8988T (cell line): ENCODE measurements at places on chromosomes 2 and 18.

GRCh38 chr2:110853516-110853915, 121.1 kb downstream of the ACOXL start:
- no peak for DNase-seq

DNA sequence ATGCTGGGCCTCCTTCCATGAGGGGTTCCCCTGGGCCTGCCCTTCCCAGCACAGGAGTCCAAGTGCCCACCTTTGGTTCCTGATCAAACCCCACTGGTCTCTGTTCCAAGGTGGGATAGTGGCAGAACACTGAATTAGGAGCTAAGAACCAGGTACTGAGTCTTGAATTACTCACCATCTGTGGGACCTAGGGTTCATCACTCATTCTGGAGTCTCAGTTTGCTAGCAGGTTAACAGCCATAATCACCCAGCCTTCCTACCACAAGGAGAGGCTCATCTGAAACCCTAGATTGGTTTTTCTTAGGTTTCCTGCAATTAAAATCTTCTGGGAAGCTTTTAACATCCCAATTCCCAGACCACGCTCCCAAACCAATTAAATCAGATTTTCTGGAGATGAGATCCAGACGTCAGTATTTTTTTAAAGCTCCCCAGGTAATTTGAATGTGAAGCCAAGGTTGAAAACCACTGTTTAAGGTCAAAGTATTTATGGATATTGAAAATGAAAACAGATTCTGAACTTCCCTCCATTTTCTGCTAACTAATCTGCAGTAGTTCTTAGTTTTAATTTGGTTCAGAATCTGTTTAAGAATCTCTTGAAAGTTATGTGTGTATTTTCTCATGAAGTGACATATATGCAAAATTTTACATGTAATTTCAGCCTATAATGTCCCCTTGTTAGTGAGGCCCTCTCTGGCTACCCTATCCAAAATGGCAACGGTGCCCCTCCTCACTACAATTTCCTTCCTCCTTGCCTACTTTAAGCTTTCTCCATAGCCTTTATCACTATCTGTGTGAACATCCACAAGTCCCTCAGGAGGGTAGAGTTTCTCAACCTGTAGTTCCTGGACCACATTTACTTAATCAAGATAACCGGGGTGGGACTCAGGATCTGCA, 166.5 kb upstream of the CXCR4 start:
- DNase-seq = no peak

DNA sequence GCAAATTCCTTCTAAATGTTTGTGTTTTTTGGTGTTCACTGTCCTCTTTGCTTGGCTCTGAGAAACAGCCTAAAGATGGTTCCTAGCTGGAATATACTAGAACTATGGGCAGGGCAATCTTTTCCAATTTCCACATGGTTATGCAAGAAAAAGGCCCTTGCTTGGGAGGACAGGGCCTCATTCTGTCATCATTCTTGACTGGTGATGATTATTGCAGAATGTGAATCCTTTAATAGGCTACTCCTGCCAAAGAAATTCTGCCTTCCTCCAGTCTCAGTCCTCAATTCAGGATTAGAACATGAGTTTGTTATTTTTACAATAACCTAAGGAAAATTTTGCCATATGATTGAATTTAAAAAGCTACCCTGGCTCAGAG, 218.7 kb downstream of the HNMT start:
- DNase-seq = no peak

DNA sequence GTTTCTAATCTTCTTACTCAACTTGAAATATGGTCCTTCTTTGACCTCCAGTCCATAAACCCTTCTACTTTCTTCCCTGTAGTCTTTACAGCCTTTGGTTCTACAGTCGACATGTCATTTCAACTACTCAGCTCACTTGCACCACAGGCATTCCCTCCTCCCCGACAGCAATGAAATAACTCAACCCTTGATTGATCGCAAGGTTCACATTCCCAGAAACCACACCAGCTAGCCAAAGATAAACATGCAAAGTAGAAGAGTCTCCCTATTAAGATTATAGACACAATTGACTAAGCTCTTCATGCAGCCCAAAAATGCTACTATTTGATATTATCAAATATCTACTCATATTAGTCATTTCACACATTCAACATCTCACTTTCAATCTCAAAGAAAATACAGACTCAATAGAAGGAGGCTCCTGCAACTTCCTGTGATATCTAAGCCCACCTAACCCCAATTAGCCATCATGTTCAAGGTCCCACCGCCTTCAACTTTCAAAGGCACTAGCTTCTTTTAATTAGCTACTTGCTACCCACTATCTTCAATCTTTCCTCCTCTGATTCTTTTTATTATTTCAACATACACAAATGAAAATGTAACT, 50.8 kb downstream of the RTTN start:
- DNase-seq = no peak

DNA sequence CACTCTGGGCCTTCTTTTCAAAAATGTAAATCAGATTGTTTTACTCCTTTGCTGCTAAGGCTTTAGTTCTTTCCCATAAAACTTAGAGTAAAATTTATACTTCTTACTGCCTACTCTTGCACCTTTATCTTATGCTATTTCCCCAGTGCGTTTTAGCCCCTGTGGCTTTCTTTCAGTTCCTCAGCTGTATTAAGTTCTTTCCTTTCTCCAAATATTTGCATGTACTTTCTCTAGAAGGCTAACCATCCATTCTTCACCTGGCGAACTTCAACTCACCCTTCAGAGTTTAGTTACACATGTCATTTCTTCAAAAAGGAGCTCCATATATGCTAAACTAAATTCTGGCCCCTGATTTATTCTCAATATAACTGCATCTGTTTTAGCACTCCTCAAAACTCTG, 160.7 kb downstream of the FSHR start:
- DNase-seq = no peak

GRCh38 chr2:222333397-222333796, 34.6 kb upstream of the PAX3 start:
- no peak for DNase-seq

DNA sequence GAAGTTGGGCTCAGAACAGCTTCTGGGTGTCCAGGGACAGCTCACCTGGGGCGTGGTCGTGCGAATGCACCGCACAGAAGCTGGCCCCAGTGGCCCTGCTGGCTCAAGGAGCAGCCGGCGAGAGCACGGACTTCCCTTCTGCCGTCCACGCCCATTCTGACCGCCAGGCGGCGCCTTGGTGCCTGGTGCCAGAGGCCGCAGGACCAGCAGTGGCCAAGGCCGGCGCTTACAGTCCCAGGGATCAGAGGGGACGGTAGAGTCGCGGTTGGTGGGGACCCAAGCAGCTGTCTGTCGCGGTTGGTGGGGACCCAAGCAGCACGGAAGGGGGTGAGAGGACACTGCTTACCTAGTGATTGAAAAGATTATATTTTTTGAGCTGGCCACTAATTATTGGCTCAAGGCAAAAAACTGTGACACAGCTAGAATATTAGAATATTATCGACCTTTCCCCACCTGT, 25.7 kb downstream of the NPPC start:
- peak; percentile 91 for DNase-seq

GRCh38 chr2:201643216-201643890, at the start of gene TMEM237:
TSS of gene TMEM237 (minus strand) at chr2:201643503. CDS start at chr2:201643400, 103 bp downstream.
- DNase-seq = peak; percentile 32

- DNase-seq = no peak
These were observed 23.4 kb downstream of the NR4A2 start for GRCh38 chr2:156309167-156309566.

DNA sequence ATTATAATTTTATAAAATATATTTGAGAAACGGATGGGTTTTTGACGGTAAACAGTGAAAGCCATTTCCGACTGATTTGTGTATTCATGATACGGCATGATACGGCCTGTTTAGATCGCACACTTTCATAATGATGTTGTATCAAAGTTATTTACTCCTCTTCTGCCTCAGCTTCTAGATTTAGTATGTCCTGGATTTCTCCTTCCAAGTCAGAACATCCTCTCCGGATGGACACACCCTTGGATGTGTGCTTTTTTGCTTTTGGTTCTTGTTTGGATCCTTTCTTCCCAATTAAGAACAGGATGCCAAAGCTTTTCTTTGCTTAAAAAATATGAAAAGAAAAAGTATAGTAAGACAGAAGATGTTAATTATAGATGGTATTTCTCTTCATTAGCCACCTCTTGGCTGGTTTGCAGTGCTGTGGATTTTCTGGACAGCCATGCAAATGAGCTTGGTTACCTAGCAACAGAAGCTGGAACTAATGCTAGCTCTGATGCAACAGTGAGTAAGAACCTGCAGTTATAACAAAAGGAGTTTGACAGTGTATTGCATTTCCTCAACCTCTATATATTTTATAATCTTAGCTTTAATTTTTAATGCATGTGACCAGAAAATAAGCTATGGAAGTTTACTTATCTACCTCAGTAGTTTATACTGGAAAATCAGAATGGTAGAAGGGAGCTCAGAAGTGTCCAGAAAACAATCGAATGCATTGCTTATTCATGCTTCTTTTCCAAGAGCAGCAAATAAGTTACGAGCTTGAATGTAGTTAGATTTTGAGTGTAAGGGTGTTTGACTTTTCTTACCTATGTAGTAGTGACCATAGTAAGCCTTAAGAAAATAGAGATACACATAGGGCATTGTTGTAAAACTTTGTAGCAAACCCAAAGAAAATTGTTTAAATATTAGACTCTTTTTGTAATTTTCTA, 27.9 kb downstream of the RMND5A start:
- no peak for DNase-seq

GRCh38 chr2:240959941-240960308, 38.5 kb upstream of the SNED1 start:
- no peak for DNase-seq

GRCh38 chr2:181677912-181678586, 2.3 kb downstream of the NEUROD1 start:
- no peak for DNase-seq

DNA sequence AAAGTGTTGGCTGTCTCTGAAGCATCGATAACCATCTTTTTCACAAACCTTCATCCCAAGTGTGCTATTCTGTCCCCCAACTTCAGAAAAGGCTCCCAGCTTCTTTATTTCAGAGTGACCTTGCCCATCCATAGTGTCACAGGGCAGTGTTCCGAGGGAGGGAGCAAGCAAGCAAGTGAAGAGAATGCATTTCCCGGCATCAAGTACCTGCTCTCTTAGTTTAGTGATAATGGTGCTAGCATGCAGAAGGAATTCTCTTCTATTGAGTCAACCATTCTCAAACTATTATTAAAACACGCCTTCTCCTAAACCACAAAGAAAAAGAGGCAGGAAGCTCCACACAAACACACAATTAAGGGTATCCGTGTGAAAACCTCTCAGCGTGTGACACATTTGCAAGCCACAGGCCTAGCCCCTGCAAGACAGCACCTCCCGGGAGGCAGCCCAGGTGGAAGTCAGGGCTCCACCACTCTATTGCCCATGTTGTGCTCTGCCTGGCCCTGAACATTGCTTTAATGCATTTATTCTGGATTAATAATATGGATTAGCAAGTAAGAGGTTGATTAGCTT, 504.9 kb downstream of the GALR1 start:
- no peak for DNase-seq

DNA sequence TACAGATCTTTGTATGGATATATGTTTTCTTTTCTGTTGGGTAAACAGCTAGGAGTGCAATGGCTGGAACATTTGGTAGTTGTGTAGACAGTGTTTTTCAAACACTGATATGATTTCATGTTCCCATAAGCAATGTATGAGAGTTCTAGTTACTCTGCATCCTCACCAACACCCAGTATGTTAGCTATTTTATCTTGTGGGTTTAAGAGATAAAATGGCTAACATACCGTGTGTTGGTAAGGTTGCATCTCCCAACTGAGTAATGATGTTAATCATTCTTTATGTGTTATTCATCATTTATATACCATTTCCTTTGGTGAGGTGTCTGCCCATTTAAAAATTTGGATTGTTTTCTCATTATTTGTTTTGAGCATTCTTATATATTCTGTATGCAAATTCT, 65.7 kb downstream of the LYPD6B start:
- no peak for DNase-seq

DNA sequence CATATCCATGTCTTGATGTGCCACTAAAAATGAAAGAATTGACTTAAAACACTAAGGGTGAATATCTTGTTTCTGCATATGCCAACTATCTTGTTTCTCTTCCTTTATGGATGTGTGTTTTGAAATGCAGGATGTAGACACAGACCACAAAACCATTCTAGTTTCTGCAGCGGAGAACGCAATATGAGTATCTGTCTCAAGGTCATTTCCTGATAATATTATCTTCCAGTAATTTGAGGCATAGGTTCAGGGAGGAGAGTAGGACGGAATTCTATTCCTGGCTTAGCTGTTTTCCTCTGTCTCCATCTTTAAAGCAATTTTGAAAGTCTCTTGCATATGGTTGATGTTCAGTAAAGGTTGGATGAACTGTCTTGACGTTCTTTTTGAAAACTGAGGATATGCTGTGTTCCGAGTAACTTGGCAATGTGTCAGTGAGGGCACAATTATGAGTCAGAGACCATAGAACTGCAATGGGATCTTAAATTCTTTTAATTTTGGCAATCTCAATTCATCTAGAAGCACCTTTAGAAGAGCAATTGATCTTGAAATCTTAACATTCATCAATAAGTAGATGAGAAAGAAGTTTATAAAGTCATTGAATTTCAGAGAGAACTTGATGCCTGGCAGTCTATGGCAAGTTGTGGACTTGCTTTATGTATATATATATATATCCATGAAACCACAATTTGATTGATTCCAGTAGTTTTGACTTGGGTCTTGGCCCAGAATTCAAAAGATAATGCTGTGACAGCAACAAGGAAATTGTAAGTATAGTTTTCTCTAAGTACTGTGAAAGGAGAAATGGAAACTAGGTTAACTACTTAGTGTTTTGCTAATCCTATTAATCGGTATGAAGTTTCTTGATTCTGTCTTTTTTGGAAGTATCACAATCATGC, 24.8 kb downstream of the RAB27B start:
- no peak for DNase-seq

DNA sequence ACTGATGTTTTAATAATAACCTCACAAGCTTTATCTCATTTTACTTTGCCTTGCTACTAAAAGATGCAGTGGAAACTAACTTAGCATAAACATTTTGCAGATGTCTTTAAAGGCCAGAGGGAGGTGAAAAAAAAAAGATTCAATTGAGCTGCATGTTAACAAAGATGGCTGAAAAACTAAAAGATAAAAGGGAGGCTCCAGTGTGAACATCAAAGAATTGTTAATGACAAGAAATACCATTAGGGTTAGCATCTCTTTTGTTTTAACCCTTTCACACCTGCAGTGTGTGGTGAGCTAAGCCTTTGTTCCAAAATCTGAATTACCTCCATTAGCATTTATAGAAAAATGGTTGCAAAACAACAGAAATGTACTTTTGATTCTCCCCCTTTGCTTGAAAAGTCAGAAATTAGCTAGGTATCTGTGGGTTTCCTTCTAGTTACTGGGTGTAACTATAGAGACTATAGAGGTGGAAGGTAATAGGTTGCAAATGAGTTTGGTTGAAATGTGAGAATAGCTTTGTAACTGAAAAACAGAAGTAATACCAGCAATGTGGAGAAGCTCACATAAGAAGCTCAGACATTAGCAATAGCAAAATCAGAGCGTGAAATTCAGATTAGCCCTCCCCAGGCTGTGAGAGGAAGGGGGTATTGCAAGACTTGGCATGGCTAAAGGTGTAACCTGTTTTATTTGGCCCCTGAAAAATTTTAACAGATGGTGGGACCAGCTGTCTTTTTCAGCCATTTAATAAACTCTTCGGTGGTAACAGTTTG, 34.8 kb upstream of the SP5 start:
- DNase-seq = no peak
